ENCODE measurements at places on chromosomes 1 and 21.

GRCh38 chr1:35215346-35215745, 22.4 kb upstream of the SFPQ start:
- no peak for DNase-seq

- no peak for DNase-seq
Measured at GRCh38 chr1:167184081-167184480, 36.6 kb upstream of the POU2F1 start.

DNA sequence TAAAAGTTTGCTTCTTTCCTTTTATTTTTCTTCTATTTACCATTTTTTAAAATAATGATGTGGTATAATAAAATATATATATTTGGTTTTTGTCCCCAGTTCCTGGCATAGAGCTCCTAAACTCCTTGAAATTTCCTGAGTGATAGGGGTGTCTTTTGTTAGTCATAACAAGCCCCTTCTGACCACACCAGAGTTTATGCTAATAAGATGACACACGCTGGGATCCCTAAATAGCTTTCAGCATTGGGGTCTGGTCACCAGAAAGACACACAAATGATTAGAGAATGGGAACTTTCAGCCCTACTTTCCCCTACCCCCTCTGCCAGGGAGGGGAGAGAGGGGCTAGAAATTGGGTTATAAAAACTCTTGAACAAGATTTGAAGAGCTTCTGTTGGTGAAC, 56.2 kb downstream of the COL24A1 start:
- no peak for DNase-seq

- DNase-seq: no peak
Measured at GRCh38 chr1:206715552-206716158, 30.9 kb downstream of the MAPKAPK2 start.

- peak; percentile 56 for DNase-seq
Measured at GRCh38 chr1:223843934-223844786, 1.6 kb downstream of the TP53BP2 start.

- DNase-seq: peak; percentile 41
Measured at GRCh38 chr1:93552741-93553455, 105.0 kb downstream of the FNBP1L start.

DNA sequence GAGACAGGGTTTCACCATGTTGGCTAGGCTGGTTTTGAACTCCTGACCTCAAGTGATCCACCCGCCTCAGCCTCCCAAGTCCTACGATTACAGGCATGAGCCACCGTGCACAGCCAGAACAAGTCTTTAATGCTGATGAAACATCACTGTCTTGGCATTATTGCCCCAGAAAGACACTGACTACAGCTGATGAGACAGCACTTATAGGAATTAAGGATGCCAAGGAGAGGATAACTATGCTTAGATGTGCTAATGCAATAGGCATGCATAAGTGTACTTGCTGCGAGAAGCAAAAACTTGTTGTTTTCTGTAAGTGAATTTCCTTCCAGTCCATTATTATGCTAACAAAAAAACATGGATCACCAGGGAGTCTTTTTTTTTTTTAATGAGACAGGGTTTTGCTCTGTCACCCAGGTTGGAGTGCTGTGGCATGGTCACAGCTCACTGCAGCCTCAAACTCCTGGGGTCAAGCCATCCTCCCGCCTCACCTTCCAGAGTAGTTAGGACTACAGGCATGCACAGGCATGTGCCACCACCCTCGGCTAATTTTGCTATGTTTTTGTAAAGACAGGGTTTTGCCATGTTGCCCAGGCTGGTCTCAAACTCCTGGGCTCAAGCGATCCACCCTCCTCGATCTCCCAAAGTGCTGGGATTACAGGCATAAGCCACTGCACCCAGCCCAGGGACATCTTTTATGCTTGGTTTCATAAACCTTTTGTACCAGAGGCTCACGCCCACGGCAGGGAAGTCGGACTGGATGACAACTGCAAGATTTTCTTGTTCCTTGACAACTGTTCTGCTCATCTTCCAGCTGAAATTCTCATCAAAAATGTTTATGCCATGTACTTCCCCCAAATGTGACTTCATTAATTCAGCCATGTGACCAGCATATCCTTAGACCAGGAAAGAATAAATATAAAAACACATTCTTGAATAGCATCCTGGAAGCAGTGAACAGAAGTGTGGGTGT, 23.1 kb downstream of the RHEX start:
- DNase-seq: peak; percentile 31

GRCh38 chr21:42567214-42567555, 53.5 kb downstream of the SLC37A1 start:
- no peak for DNase-seq

DNA sequence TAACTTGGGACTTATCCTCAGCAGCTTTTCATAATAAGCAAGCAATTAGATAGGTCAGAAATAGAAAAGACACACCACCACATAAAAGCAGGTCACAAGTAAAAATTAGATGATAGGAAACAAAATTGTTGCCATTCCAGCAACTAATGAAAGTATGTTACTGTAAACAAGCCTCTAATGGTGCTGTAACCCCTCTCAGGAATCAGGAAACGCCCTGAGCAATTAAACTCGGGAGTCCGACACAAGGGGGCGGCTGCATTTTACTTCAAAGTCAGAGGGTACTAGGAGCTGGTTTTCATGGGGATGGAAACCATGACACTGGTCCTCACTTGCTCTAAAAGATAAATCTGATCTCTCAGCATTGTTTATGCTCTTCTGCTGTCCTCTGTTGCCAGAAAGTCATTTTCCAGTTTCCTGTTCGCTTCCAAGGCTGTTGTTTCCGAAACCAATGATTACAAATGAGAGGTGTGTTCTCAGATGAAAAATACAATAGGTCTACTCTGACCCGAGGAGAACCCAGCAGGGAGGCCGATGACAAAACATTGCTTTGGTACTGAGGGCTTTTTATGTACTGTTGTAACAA, 93.4 kb downstream of the TGFBR3 start:
- no peak for DNase-seq

- no peak for DNase-seq
Measured at GRCh38 chr1:34278211-34278610, 101.5 kb downstream of the C1orf94 start.

GRCh38 chr1:239426821-239427475, 40.6 kb downstream of the CHRM3 start:
- no peak for DNase-seq

DNA sequence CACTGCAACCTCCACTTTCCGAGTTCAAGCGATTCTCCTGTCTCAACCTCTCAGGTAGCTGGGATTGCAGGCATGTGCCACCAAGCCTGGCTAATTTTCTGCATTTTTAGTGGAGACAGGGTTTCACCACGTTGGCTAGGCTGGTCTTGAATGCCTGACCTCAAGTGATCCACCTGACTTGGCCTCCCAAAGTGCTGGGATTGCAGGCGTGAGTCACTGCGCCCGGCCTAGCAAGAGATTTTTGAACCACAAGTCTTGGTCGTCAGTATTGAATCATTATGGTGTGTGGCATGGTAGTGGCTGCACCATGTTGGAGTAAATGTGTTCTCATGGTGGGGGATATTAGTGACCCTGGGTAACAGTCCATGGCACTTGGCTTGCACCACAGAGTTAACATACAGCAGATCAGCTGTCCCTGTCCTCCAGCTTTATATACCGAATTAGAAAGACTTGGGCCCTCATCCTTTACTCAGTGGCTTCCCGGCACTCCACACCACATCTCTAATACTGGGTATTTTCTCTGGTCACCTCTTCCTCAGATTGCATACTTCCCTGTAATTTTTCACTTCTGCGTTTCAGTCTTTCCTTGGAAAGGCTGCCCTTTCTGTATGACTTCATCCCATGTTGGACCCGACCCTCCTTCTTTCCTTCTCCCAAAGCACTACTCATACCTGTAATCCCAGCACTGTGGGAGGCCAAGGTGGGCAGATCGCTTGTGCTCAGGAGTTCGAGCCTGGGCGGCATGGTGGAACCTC, 25.1 kb downstream of the AK4 start:
- DNase-seq: no peak

GRCh38 chr1:231810415-231810814, 183.8 kb downstream of the DISC1 start:
- DNase-seq: no peak

- no peak for DNase-seq
Measured at GRCh38 chr1:34918386-34918976, 11.0 kb downstream of the DLGAP3 start.

GRCh38 chr1:80531182-80531581, 1269.6 kb upstream of the ADGRL2 start:
- no peak for DNase-seq

DNA sequence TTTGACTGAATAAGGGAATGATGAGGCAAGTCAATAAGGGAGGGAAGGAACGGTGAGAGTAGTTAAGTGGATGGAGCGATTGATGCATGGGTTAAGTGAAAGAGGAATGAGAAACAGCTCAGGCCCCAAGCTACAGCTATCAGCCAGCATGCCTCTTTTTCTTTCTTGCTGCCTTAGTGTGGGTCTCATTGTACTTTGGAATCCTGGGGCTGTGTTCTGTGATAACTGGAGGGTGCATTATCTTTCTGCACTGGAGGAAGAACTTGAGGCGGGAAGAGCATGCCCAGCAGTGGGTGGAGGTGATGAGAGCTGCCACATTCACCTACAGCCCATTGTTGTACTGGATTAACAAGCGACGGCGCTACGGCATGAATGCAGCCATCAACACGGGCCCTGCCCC, 1.0 kb downstream of the TEX38 start:
- DNase-seq: no peak

GRCh38 chr1:6409733-6410132, 10.0 kb downstream of the HES2 start:
- DNase-seq: no peak

DNA sequence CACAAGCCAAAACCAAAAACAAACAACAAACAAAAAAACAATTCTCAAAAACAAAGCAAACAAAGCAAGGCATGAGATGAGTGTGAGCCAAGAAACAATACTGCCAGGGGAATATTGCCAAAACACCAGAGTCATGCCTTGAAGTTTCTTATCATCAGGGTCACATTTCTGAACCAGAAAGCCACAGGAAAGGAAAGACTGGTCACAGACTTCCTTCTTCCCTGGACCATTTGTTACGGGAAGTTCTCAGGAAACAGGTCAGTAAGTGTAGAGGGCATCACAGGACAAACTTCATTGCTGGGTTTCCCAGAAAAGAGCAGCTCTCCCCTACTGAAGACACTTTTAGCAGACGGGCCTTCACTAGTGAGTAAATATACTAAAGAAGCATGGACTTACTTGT, 191.2 kb downstream of the GABPA start:
- DNase-seq: no peak

DNA sequence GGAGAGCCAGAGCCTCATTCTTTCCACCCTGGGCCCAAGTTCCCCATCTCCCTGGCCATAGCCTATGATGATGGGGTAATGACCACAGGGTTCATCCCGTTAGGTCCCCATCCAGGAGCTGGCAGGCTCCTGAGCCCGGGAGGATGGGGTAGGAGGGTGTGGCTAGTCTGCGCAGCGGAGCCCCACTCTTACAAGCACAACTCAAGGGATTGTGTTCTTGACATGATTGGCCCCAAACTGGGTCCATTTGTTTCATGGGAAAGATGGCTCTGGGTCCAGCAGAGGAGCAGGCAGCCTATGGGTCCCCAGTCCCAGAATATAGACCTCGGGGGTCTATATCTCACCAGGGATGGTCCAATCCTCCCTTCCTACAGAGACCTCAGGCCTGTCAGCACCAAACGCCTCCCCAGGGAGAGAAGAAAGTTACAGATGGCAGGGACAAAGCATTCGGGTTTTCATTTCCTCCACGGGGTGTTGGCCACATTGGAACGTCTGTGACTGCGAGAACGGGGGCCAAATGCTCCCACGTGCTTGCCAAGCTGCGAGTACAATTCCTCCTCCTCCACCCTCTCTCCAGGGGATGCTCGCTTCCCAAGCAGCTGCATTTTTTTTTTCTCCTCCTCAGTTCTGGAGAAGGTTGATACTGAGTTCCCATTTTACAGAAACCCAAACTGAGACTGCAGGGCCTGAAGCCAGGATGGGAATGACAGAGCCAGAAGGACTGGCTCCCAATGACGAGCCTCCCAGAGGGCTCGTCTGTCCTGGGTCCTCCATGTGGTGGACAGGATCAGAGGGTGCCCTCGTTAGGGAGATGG, 71.0 kb downstream of the DHRS3 start:
- DNase-seq: no peak

- no peak for DNase-seq
Measured at GRCh38 chr1:162215902-162216301, 146.4 kb downstream of the NOS1AP start.

GRCh38 chr1:195325181-195325580, 1283.1 kb downstream of the KCNT2 start:
- DNase-seq: no peak

GRCh38 chr1:244989813-244990212, 125.5 kb upstream of the HNRNPU start:
- no peak for DNase-seq

GRCh38 chr1:91725989-91726721, 159.8 kb downstream of the TGFBR3 start:
- no peak for DNase-seq

- no peak for DNase-seq
Measured at GRCh38 chr21:31931644-31932469, 59.0 kb downstream of the HUNK start.

DNA sequence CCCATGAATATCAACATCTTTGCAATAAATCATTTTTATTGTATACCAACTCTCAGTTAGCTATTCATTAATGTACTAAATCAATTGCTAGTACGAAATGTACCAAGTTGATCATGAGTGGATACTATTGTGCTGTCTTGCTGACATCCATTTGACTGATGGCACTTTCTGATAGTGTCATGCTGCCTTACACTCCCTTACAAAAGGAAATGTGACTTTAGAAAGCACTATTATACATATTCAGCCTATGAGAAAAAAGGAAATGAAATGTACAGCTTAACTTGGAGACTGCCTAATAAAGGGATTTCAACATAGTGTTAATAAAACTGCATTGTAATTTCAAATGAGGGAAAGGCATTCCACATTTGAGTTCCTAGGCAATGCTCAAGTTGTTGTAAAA, 52.2 kb downstream of the PLA2G4A start:
- DNase-seq: no peak

DNA sequence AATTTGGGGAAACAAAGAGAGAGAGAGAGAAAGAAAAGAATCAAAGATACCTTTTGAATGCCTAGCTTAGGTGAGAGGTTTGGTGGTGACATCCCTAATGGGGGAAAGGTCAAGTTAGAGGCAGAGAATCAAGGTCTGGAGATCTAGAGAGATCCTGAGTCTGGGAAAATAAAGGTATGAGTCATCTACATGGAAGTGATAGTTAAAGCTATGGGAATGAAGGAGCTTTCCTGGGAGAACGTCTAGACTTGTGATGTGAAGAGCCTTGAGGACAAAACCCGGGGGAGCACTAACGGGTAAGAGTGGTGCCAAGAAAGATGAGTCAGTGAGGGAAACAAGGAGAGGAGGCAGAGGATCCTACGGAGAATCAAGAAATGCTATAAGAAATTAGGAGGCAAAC, 110.8 kb upstream of the RUNX1 start:
- DNase-seq: no peak

GRCh38 chr1:152003846-152004442, 10.3 kb upstream of the S100A10 start:
- no peak for DNase-seq

GRCh38 chr1:218867941-218868626, 305.6 kb upstream of the LYPLAL1 start:
- no peak for DNase-seq

DNA sequence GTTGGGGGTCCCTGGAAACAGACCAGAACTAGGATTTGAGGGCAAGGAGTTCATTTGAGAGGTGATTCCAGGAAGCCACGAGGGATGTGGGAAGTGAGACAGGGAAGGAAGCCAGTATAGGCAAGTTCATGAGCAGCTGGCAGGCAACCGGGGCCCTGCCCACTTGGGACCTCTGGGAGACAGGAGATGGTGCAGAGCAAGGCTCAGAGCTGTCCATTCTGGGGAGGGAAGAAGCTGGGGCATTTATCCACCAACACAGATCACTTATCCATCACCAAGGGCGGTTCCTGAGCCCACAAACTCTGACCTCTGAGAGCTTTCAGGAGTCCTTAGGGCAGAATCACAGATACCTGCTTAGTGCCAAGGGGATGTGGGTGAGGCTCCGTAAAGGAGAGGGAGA, 16.8 kb downstream of the EDN2 start:
- no peak for DNase-seq

All from inflammatory macrophage treated with lipopolysaccharide for 1 hour (primary cell).